ENCODE measurements at places on chromosomes 6 and 20.

GRCh38 chr6:149202952-149203351 is 114.6 kb upstream of the TAB2 start:
- no peak for DNase-seq

DNA sequence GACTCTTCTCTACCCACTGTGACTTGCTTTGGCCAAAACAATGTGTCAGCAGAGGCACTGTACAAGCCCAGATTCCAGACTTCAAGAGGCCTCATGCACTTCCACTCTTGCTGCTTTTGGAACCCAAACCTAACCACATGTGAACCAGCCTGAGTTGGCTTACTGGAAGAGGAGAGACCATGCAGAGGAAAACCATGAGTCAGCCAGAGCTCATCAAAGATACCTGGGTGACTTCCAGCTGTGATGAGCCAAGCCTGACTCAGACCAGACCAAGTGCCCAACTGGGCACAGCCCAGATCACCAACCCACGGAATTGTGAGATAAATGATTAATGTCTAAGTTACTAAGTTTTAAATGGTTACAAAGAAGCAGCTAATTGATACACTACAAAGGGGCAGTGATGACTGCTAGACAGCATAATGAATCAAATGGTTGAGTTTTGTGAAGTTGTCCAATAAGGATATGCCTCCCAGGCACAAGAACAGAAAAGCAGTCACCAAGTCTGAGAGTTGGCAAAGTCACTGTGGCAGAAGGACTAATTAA is 16.2 kb upstream of the BEND6 start:
- no peak for DNase-seq

DNA sequence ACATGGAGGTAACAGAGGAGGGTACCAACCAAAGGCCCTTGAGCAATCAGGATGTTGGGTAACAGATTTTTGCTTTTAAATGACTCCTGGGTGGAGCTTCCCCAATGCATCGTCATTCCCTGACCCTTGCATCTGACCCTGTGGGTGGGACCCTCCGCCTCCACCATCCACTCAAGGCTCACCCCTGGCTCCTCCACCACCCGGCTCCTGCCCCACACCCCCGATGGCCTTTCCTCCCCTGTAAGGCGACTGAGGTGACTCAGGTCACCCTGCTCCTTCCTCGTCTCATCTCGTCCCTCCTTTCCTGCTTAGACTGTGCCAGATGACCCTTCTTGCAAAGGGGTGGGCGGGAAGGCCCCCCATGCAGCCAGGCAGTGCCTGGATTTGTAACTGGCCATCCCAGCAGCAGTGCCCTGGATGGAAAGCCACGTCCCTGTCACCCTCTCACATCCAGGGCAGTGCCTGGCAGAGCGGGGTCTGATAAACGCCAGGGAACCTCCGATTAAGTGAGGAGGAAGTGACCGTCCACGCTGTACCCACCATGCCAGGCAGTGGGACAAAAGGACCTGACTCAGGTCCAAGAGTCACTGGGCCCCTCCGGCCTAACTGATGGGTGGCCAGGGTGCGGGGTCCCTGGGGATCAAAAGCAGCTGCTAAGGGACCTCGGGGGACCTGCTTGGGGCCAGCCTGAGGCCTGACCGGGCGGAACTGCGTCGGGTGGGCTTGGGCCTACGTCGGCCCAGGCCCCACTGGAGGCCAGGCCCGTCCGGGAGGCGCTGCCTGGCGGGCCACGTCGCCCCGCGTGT is 624 bp upstream of the NPEPL1 start:
- no peak for DNase-seq

GRCh38 chr6:107114926-107115694 is at the start of gene BEND3:
Gene BEND3 (minus strand): TSS chr6:107115515. CDS start chr6:107099285, 16,230 bp downstream.
- DNase-seq: no peak

GRCh38 chr6:109939654-109940053 is 38.5 kb upstream of the GPR6 start:
- DNase-seq: no peak

DNA sequence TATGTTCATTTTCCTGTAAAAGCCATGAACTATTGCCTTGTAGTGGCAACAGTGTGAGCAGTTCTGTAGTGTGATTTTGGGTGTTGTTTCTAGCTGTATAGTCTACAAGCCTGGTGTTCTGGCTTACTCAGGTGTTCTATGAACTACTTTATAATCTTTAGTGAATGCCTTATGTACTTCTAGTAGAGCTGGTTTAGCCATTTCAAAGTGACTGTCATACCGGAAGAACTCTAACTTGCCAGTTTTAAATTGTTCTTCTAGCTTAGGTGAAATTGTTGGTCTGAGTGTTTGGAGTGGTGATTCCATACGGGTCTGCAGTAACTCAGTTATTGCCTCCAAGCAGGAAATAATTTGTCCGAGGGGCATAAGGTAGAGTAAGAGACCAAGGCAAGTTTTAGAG is 150.2 kb upstream of the ZNF184 start:
- DNase-seq: no peak

DNA sequence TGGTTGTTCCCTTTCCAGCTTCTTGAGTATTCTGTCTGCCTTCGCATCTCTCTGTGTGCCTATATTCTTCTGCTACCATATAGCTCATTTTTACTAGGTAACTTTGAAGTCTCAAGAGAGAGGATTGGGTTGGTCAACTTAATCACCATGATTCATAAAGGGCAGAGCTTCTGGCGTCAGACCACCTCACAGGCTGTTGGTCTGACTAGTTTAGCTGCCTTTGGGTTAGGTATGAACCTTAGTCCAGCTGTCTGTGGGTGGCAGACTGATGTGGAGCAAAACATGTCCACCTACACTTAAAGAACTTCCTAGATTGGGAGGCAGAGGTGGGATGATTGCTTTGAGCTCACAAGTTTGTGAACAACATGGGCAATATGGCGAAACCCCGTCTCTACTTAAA is 192.2 kb upstream of the SGK1 start:
- DNase-seq: no peak

GRCh38 chr6:107361753-107362604 is 97.4 kb downstream of the PDSS2 start:
- no peak for DNase-seq

- DNase-seq: no peak
These were observed 48.9 kb upstream of the RALGAPA2 start for GRCh38 chr20:20761301-20761700.

- no peak for DNase-seq
These were observed 46.7 kb downstream of the NOX3 start for GRCh38 chr6:155408981-155409380.

All from DMS79 (cell line).